ENCODE measurements at places on chromosomes 3 and 15.

DNA sequence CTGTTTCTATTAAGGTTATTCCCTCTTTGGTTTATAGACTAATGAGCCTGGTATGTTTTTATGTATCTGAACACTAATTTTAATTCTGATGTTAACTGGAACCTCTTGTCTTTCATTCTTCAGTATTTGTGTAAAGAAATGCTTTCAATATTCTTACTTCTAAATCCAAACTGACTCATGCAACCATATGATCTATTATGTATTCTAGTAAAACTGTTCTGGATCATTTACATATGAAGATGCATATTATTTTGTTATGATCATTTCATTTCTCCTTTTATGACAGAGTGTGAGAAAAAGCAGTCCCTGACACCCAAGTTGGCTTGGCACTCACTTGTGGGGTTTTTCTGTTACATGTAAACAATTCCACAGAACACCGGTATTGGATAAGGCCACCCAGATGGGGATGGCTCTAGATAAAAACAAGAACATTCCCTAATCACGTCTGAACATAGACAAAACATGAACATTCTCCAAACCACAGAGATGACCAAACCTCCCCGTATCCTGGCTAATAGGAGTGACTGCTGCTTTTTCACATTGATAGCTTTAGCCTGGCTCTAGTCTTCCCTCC is 72.2 kb upstream of the EPHB3 start:
- DNase-seq: no peak

DNA sequence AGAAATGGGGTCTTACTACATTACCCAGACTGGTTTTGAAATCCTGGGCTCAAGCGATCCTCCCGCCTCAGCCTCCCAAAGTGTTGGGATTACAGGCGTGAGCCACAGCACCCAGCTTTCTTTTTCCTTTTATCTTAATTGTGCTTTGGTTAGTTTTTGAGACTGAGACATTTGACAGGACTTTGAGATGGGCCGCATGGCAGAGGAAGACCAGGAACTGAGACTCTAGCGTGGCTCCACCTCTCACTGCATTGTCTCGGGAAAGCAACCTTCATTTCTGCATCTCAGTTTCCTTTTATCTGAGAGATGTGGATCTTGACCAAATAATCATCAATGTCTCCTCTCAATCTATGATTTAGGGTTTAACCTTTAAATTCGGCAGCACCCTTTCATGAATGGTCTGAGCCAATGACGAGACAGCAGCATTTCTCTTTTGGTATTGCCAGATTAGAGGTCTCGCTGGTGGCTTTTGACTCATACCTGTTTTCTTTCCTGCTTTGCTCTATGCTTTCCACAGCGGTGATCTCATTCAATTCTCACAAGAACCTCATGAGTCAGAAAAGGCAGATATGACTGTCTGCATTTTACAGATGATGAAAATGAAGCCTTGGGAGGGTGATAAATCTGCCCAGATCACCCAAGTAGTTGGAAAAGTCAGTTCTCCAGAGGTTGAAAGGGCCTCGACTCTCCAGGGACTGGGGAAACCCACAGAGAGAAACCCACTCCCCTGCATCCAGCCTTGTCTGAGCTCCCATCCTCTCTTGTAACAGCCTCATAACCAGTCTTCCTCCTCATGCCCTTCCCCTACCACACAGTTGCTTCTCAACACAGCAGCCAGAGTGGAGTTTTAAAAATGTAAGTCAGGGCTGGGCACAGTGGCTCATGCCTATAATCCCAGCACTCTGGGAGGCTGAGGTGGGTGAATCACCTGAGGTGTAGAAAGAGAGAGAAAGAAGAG is 84.8 kb upstream of the FOXB1 start:
- no peak for DNase-seq

- DNase-seq: no peak
These were observed 37.6 kb downstream of the EPHB3 start for GRCh38 chr3:184599143-184599542.

DNA sequence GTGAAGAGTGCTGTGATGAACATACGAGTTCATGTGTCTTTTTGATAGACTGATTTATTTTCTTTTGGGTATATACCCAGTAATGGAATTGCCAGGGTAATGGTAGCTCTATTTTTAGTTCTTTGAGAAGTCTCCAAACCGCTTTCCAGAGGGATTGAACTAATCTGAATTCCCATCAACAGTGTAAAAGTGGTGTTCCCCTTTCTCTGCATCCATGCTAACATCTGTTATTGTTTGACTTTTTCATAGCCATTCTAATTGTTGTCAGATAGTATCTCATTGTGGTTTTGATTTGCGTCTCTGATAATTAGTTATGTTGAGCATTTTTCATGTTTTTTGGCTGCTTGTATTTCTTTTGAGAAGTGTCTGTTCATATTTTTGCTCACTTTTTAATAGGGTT is 54.8 kb upstream of the UTS2B start:
- DNase-seq: no peak

DNA sequence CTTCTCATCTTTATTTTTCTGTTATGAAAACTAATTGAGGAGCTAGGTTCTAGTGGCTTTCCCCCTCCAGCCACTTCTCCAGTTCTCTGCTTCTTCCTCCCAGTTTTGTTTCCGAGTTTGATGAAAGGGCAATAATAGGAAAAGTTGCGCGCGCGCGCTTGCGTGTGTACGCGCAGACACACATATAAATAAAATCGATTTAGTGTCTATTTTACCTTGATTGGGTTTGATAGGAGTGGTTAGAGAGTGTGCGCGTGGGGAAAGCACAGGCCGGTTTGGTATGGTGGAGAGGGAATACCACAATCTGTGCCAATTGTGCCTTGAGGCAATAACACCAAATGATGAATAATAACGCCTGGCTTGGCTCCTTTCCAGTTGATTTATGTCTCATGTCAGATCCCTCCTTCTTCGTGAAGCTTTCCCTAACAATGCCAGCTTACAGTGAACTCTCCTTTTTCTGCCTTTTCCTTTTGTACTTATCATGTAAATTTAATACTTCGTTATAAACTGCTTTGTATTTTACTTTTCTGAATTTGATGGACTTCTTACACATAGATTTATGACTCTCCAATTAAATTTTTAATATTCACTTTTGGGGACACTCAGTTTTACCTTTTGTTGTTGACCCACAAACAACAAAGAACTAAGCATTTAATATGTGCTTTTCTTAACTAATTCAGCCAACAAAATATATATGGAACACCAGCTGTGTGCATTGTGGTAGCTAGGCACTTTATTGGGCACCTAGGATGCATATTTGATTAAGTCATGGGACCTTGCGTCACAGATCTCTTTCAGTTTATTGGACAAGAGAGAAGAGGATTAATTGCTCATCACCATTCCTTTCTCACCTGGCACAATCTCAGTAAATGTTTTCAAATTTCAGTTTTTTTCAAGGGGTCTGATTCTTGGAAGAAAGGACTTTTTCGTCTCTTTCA is 1.7 kb downstream of the TIPARP start:
- no peak for DNase-seq

- DNase-seq: no peak
These were observed 139.1 kb downstream of the ZBTB20 start for GRCh38 chr3:115007966-115008365.

- DNase-seq: no peak
These were observed 260.7 kb downstream of the MECOM start for GRCh38 chr3:169402672-169403360.

DNA sequence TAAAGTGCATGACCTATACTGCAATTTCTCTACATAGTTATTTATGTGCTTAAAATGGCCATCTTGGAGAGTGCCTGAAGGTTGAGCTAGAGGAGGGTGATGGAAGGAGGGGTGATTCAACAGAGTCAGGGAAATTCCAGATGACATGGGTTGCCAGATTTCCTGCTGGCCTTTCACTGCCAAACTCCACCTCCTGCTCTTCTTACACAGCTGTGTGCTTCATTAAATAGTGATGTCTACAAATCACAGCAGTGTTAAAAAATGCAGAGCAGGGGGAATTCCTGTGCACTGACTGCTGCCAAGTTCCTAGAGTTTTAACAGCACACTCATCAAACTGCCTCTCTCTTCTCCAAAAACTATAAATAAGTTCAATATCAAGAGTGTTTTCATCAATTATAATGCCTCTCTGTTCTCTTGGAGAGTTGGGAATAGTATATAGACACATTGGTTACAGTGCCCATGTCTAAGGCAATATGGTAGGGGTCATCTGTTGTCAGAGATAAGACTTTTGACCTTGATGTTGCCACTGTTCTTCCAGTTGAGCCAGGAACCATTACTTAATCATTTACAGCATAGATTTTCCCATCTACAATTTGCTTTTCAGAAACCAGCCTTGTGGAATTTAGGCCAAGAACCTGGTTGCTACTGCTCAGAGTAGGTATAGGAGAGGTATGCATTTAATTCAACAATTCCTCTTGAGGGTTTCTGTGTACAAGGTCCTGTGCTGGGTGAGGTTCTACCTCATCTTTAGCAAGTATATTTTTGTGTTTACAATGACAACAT is 79.6 kb downstream of the TP63 start:
- no peak for DNase-seq

DNA sequence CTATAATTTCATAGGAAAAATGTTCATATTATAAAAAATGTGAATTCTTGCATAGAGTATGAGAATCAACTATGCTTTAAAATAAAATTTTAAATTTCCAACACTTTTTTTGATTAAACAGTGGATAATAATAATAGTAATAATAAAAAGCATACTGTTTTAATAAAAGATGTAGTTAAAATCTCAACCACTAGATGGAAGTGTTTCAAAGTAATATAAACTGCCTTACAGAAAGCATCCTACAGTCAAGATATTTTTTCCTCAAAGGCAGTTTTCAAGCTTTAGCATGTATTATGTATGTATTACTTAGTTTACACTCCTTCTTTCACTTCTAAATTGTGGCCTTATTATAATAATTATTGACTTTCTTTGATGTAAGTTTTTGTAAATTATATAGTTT is 217.5 kb downstream of the CHL1 start:
- DNase-seq: no peak

DNA sequence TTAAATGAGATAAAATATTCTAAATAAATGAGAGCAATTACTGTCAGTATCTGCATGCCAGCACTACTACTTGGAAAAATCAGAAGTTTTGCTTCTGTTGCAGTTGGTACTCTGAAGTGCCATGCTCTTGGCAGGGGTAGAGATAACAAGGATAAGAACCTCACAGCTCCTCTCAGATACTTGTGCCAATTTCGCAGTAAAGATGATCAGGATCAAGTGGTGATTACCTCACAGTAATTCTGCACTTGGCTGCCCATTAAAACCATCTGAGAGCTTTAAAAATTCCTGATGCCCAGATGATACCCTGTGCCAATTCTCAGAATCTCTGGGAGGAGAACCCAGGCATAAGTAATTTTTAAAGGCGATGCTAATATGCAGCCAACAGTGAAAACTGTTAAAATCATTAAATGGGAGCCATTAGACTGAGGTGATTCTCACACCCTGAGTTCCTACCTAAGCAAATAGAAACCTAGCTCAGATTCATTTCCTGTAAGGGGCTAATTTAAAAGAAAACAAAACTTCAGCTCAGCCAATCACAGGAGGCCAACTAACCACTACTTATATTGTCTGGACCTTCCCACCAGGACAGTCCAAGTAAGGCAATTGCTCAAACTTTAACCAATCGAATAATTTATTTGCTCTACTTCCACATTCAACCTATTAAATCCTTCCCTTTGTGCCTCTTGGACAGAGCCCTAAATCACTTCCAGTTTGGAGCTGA is 171.2 kb downstream of the KCNMB2 start:
- no peak for DNase-seq

GRCh38 chr3:127407026-127407939 is 119.4 kb upstream of the PRR20G start:
- no peak for DNase-seq

GRCh38 chr3:37704064-37704463 is 157.6 kb upstream of the CTDSPL start:
- no peak for DNase-seq

- DNase-seq: no peak
These were observed 9.3 kb upstream of the RPL29 start for GRCh38 chr3:52004906-52005395.

DNA sequence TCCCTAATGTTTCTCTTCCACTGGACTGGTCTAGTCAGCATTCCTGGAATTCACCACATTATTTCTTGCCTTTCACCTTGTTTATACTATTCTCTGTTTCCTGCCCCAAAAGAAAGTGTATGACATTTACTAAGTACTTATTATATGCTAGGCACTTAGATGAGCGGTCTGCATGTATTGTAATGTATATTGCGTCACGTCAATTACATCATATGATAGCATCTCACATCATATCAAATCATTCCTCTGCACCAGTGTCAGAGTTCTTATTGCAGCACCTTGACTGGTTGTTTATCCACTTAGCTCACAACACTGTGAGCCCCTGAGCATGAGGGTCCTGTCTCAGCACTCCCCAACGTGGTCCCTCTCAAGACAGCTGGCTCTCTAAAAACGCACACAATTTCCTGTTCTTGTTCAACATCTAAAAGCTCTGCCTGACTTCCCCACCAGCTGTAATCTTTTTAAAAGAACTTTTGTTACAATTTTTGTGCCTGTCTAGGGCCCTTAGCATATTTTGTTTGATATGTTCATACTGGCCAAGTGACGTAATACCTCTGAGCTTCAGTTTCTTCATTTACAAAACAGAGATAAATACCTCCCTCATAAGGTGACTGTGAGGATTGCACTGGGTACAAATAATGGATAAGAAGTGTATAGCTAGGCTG is 58.8 kb downstream of the ARHGAP31 start:
- DNase-seq: no peak

DNA sequence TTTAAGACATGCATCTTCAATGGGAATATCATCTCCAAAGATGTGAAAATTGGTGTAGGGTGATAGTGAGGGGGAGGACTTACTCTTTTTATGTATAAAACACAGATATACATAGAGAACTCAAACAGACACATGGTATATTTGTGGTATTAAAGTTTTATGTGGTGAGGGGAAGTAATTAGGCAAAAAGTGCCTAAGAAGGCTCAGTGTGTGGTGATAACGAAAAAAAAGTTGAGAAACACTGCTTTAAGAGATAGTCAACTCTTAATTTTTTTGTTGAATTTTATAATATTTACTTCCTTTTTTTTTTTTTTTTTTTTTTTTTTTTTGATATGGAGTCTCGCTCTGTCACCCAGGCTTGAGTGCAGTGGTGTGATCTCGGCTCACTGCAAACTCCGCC is 174.2 kb upstream of the FRMD4B start:
- no peak for DNase-seq

DNA sequence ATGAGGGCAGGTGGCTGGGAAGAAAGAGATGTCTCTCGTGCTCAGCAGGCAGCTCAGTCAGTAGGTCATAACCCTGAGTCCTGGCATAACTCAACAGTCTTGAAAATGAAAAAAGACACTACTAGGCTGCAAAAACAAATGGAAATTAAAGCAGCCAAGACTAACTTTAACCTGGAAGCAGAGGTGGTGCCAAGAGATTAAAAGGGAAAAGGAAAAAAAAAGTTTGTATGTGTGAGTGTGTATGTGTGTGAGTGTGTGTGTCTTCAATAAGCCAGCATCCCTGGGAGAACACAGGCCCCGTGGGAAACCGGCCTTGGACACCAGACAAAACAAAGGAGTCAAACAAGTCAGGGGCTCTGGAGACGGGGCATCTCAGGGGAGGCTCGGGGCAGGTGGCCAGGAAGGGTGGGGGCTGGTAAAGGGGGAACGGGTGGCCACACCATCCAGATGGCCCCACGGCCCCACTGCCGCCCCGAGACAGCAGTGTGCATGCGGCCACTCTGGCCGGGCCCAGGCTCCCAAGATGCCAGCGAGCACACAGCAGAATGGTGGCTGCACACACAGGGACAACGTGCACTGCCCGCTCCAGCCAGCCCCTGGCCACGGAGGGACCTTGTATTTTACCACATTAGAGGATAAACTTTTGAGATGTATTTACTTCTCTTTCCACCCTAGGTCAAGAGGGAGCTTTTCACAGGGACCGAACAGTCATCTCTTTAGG is 23.8 kb downstream of the CYFIP1 start:
- DNase-seq: peak; percentile 79

All from Ammon's horn (tissue), 1 donor.